ENCODE measurements at places on chromosomes 16 and 17.

DNA sequence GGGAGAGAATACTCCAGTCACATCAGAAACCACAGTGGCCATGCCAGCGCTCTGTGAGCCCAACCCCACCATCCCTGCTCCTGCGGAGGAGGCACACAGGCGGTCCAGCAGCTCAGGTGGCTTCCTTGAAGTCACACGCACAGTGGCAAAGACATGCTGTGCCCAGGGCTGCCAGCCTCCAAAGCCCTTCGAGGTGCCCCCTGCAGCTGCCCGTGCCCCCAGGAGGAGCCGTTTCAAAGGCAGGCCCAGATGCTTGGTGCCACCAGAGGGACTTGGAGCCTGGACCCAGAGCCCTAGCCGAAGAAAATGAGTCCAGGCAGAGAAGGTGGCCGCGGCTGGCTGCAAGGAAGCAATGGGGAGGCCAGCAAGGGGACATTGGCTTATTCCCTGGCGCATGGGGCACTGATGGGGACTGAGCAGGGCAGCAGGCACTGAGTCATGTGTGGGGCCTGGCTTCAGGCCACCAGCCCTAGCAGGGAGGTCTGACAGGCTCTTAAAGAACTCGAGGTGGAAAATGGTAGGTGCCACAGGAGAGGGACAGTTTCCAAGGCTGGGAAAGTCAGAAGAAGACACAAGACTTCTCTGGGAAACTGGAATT, 17.2 kb upstream of the CACNG1 start:
- no peak for DNase-seq

GRCh38 chr16:88526906-88527185, 43.4 kb upstream of the ZC3H18 start:
- no peak for DNase-seq

- no peak for DNase-seq
Measured at GRCh38 chr16:77963185-77964044, 58.9 kb upstream of the CLEC3A start.

- DNase-seq, result no peak
Measured at GRCh38 chr16:66250686-66251431, 115.6 kb upstream of the CDH5 start.

DNA sequence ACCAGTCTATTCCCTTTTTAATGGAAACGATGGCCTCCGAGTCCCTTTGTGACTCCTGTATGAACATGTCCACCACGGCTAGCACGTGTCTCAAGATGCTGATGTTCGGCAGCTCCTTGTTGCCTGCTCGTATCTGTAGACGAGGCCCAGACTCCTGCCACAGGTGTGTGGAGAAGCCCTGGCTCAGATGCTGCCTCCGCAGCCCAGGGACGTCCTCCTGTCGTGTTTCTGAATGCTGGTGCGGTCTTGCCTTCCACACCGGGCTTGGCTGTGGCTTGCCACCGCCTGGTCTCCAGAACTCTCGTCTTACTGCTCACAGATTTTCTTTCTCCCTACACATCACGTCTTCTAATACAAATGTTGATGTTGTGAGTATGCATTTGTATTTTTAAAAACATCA, 17.0 kb downstream of the FOXF1 start:
- no peak for DNase-seq

DNA sequence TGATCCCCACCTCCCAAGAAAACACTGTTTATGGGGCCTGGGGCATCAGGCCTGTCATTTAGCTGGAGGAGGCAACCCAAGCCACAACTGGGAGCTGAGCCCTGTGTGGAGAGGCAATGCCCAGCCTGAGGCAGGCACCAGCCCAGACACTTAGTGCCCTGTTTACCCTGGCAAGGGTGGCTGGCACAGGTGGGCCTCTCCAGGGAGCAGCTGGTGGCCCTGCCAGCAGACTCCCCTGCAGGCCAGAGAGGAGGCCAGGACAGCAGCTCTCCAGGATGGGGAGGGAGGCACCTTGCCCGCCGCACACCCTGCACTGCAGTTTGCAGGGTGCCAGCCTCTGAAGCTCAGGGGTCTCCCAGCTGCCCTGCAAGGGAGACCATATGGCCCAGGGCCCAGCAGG, 9.1 kb upstream of the TMEM92 start:
- no peak for DNase-seq

DNA sequence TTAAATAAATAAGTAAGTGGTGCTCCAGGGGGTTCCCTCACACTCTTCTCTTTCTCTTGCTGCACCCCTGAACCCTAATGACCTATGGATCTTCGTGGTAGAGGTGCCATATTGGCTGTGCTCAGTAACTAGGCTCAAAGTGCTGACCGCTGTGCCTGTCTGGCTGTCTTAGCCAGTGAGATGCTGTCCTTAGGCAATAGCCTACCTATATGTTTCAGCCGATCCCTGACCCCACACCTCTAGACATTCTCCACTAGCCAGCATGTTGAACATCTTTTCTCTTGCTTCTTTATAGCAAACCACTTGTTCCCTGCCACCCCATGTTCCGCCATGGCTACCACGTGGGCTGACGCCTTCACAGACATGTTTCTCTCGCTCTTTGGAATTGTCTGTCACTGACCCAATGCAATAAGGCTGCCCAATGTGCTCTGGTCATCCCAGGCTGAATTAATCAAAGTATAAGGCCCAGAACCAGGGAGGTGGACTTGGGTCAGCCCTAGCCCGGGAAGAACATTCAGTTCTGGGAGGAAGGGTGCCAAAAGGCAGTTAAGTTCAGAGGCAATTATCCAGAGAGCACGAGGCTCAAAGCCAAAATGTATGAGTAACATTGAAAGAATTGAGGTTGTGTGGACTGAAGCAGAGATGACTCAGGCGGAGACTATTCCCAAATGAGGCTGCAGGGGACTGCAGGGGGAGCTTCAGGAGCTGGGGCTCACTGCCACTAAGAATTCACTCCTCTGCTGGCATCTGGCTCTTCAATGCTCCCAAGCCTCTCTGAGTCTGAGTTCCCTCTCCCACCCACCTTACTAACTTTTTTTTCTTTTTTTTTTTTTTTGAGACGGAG, 28.7 kb upstream of the TNRC6A start:
- DNase-seq, result no peak

GRCh38 chr17:9893411-9894012, 11.6 kb downstream of the RCVRN start:
- DNase-seq, result no peak

DNA sequence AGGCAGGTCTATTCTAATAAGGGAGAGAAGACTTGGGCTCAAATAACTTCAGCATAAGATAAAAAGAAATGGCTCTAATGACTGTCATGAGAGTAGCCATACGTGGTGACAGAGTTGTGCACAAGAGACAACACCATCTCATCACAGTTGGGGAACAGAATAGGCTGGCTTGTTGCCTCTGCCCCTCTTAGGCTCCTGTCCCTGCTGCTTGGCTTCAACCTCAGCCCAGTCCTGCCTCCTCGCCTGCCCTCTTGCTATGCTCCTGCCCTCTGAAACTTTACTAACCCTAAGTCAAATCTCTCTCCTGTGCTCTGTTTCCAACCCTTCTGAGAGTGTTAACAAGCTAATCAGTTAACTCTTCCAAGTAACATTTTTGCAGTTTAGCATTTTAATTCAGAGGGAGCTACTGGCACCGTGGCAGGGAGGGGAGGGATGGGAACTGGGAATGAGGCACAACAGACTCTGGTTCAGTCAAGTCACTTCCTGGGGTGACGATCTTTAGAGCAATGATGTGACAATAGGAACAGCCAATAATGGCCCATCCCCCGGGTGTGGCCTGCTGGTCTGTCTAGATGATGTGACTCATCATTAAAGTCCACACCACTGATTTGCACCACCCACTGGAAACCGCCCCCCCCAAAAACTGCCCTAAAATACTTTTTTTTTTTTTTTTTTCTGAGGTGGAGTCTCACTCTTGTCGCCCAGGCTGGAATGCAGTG, 35.5 kb downstream of the DNAH17 start:
- peak; percentile 70 for DNase-seq
